ENCODE measurements at places on chromosomes 16 and 17.

- no peak for DNase-seq
These were observed 93.0 kb downstream of the ANKRD11 start for GRCh38 chr16:89397331-89397861.

DNA sequence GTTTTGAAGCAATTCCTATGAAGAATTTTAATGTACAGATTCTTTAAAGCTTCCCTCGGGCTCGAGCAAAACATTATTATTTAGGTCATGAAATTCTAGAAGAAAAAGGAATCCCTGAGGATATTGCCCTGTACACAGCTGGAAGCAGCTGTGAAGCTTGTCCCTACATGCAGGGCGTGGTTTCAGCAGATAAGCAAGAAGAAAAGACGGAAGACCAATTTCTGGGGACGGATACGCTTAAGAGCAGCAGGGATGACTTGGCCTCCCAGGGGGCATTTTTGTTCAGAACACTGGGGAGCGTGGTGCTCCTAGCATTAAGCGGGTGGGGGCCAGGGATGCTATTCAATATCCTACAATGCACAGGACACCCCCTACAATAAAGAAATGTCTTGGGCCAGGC, 34.3 kb downstream of the LITAF start:
- no peak for DNase-seq

- DNase-seq: peak; percentile 96
These were observed 21.7 kb downstream of the SLC25A10 start for GRCh38 chr17:81733507-81734404.

DNA sequence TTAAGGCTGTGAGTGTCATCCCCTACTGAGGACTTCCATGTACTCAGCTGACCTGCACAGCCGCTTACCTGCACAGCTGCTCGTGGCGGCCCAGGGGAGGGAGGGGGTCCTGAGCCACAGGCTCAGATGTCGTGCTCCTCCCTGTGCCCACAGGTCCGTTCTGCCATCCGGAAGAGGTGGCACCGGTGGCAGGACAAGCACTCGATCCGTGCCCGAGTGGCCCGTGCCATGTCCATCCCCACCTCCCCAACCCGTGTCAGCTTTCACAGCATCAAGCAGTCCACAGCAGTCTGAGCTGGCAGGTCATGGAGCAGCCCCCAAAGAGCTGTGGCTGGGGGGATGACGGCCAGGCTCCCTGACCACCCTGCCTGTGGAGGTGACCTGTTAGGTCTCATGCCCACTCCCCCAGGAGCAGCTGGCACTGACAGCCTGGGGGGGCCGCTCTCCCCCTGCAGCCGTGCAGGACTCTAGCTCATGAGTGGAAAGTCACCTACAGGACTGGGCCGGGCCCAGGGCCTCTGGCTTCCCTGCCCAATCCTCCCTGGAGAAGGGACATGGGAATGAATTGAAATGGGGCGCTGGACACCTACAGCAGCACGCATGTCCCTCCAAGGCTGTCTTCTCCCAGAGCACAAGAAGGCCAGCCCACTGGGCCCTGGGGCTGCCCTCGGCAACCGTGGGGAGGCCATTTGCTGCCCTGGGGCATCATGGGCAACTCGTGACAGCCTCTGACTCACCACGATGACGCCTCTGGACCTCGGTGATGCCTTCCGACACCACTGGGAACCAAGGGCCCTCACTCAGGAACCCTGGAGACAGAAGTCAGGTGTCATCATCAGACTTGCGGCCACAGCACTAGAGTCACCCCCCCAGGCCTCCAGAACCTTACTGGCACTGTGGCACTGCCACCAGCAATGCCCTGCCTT, 9.9 kb upstream of the SPPL2C start:
- peak; percentile 50 for DNase-seq
